ENCODE measurements at places on chromosomes 3 and 15.

DNA sequence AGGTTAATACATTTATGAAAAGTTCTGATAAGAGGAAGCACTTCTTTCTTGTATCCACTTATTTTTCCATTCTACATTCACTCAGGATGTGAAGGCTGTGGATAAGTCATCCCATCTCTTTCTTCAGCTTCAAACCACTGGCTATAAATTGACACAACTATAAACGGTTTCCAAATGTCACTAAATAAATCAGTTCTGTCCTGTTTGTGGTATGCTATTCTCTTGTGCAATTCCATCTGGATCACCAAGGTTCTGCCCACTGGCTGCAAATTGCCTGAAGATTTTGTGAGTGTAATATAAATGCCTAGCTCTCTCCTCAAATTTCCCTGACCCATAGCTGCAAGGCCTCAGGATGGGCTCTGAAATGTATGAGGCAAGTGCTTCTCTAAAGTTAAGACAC, 7.1 kb upstream of the LMOD3 start:
- no peak for DNase-seq

DNA sequence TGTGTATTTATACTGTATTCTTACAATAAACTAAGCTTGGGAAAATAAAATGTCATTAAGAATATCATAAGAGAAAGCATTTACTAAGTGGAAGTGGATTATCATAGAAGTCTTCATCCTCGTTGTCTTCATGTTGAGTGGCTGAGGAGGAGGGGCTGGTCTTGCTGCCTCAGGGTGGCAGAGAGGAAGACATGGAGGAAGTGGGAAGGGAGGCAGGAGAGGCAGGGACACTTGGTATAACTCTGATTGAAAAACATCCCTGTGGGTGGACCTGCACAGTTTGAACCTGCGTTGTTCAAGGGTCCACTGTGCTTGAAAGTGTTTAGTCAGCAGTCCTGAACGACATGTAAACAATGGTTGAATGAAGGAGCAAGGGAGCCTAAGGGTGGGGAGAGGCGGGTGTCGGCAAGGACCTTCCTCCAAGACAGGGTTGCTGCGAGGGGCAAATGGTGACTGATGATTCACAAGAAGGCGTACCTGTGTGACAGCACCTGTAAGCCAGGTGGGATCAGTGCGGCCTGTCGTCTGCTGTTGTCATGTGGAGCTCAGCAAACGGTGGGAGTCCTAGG, 103.8 kb upstream of the KLF13 start:
- DNase-seq: no peak

DNA sequence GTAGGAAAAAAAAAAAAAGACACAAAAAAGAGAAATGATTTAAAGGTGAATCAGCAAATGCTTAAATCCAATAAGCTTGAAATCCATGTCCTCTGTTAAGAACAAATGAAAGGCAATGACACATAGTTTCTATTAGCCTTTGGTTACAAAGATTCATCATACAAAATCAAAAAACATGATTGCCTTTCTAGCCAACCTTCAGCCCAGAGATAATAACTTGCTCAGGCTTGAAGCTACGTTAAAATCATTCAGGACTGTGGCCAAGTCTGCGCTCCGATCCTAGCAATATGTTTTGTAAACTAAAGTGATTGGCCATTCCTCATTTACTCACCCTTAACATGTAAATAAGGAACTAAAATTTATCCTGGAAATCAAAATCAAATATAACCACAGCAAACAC, 556.7 kb downstream of the FGF12 start:
- DNase-seq: no peak

- no peak for DNase-seq
Measured at GRCh38 chr3:178255315-178255714, 280.9 kb upstream of the KCNMB2 start.

DNA sequence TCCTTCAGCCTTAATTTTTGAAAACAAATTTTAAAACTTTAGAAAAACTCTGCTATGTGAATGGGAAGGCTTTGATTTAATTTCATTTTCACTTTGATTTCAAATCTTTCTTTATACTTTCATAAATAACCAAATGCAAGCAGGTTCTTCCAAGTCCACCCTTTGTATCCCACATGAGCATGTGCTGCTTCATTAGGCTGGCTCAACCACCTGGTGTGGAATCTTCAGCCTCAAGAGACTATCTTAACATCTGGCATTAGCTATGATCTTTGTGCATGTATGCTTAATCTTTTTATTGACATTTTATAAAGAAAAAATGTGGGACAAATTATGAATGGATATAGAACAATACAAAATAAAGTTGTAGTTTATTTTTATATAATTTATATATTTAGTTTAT, 81.8 kb upstream of the MLF1 start:
- DNase-seq: no peak

- DNase-seq: no peak
Measured at GRCh38 chr3:61008998-61009380, 242.3 kb downstream of the FHIT start.

- DNase-seq: no peak
Measured at GRCh38 chr3:184676927-184677326, 34.9 kb downstream of the MAGEF1 start.

DNA sequence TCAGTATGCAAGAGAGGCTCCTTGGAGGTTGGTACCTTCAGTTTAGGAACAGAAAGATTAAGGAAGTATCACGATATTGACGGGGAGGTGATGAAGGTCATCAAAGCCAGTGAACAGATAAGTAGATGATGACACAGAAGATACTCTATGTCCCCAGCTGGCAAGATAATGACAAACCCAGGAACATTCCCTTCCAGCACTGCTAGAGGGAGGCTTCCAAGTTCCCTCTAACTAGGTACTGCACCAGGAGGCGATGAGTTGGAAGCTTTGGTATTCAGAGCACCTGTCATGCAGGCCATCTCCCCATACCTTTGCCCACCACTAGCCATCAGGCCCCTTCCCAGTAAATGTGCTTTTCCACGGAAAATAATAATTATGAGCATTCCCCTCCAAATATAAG, 40.8 kb downstream of the NBEAL2 start:
- no peak for DNase-seq

- DNase-seq: no peak
Measured at GRCh38 chr15:57220205-57220604, 156.1 kb upstream of the CGNL1 start.

GRCh38 chr3:113594066-113594465, 61.7 kb downstream of the SIDT1 start:
- no peak for DNase-seq

DNA sequence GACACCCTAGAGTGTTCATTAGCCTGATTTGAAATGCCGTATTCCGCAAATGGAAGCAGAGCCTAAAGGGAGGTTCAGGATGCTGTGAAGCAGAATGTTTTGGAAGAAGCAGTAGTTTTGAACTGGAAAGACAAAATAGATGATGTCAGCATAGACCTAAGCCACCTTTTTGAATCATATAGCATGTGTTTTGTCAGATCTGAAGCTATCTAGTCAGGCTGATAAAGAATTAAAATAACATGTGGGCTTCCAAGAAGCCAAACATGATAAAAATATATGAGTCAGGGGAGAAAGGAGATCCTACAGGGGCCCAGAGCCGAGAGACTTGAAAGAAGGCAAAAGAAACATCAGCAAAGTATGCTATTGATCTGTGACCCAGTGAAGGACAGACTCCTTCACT, 47.2 kb upstream of the RASA2 start:
- DNase-seq: no peak

DNA sequence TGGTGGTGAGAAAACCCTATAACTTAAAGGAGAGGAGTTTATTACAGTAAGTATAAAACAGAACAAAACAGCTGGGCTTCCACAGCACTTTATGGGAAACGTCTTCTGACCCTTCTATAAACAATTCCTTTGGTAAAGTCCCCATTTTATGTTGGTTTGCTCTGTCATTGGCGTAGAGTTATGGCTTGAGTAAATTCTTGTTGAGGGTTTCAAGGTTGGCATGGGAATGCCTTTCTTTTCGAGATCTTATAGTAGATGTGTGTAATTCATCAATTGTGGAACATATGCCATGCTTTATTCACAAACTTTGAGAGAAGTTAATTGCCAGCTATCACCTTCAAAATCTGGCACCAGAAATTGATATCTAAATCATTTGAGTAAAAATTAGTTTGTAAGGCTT, 11.6 kb upstream of the CHL1 start:
- DNase-seq: no peak

DNA sequence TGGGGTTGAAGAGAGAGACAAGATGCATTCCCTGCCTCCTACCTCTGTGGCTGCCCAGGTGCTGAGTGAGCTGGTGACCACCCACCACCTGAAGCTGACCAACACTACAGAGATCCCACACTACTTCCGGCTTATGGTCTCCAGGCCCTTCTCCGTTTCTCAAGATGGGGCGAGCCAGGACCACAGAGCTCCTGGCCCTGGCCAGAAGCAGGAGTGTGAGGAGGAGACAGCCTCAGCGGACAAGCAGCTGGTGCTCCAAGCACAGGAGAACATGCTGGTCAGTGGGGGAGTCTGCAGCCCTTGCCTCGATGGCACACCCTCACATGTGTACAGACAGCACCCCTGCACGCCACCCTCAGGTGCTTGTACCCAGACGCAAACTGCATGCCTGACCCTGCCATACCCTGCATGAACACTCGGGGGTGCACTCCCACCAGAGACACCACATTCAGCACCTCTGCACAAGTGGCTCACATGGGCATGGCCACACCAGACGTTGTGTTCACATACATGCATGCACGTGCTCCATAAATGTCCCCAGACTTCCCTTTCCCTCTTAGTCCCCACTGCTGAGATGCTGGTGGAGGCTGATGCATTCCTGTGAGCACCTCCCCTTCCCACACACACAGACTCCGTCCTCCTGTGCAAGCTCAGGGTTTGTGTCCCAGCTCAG, 19.0 kb downstream of the ACAA1 start:
- DNase-seq: peak; percentile 29

- DNase-seq: no peak
Measured at GRCh38 chr15:41948490-41948889, 23.9 kb downstream of the EHD4 start.

DNA sequence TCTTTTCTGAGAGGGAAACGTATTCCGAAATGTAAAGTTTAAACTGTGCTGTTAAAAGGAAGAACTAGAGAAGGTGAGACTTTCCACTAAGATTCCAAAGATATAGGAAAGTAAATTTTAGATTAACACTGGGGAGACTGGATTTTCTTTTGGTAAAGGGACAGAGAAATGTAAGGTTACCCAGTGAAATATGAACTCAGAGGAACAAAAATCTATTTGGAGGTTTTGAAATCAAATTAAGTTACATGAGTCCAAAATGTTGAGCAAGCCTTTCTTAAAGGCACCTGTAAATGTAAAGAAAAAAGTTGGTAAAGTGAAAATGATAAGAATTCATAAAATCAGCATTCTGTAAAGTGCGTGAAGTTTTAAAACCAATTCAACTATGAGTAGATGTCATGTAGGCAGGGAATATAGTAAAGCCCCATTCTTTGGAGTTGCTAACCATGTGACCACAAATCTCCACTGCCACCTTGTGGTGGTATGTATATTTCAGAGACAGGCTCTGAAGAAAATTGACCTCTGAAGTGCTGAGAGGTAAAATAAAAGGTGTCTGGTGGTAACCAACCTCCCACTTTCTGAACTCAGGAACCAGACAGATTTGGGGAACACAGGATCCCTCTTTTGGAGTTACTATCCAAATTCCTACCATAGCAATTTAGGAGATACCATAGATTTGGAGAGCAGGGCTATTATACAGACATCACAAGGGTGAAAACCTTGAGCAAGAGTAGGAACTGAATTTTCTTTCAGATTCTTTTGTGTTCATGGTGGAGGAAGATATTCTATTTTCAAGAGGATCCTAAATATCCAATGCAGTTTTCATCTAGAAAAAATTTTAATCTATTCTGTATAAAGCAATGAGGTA, 215.3 kb downstream of the ROBO2 start:
- DNase-seq: no peak

GRCh38 chr3:151998744-151999143, 125.3 kb downstream of the SUCNR1 start:
- no peak for DNase-seq

DNA sequence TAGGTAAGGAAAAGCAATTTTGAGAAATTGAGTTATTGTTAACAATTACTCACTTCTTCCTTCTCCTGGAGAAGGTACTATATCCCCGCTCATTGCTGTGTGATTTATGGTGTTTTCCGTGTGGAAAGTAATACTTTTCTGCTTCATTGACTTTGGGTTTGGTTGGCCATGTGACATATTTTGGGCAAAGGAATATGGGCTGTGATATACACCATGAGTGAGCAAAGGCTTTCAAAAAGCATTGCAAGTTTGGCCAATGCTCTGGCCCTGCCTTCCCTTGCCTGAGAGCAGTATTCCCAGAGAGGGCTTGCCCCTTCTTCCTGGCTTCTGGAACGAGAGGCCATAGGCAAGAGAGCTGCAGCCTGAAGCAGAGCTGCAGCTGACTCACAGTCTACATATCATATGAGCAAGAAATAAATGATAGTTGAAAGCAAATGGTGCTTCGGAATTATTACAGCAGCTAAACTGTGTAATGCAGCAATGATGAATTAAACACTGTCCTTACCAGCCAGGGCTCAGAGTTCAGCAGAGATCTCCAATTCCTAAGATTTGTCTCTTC, 216.8 kb upstream of the CD96 start:
- no peak for DNase-seq

- DNase-seq: no peak
Measured at GRCh38 chr3:156459434-156459833, 95.5 kb downstream of the SSR3 start.

- no peak for DNase-seq
Measured at GRCh38 chr3:197758512-197758911, 8.8 kb downstream of the FYTTD1 start.

DNA sequence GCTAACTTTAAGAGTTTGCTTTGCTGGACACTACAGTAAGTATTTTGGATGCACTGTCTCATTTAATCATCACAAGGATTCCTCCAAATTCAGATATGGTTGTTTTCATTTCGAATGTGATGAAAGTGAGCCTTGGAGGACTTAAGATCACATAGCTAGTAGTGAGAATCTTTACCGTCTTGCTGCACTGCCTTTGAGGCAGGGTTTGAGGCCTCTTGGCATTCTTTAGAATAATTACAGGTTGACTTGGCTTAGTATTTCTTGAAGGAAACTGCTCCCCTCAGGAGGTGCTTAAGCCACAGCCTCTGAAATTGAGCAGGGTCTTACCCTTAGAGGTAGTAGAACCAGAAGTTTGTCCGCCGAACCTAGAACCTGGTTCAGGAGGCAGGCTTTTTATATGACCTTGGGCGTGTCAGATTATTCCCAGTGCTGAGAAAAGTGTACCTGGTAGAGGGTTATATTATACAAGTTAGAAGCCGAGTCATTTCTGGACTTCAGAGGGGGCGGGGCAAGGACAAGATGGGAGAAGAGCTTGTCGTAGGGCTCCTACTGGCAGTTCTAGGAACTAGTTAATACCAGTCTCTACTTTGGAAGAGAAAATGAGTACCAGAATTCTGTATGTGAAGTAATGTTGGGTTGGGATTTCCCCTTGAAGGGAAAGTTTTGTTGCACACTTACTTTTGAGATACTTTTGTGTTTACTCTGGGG, 1.1 kb downstream of the TFG start:
- DNase-seq: peak; percentile 38

GRCh38 chr3:137010137-137010536, 52.4 kb downstream of the IL20RB start:
- DNase-seq: no peak

GRCh38 chr3:155763870-155764463, 19.1 kb upstream of the PLCH1 start:
- no peak for DNase-seq

Measured in T-helper 22 cell (primary cell).